ENCODE measurements at places on chromosomes 3 and 15.
A peak's percentile ranks its signal among the peaks of the same experiment; 100 is the strongest.

DNA sequence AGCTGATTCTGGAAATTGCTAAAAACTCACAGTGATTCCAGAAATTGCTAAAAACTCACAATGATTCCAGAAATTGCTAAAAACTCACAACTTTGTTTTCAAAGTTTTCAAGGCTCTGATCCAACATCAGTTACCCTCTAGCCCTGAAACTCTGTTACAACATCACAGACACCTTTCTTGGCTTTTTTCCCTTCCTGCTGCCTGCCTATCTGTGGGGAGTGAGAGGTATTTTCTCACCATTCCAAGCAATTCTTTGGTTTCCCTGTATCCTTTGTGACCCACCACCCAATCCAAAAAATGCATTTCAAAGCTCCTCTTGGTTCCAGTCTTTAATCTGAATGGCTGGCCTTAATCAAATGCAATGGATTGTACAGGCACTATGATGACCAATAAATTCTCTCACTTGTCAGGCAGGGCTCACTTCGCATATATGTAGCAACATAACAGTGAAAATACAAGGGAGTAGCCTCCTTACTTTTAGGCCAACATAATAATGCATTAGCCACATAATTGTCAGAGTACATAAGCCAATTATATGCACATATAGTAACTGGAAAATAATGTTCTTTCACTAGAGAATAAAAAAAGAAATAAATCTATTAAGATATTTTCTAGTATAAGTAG lies 1139.0 kb downstream of the ROBO2 start:
- DNase-seq, result no peak

- DNase-seq, result peak; percentile 33
Observed at GRCh38 chr3:70550723-70551319, 238.4 kb upstream of the MDFIC2 start.

- DNase-seq, result no peak
Observed at GRCh38 chr15:30008156-30008555, 74.6 kb upstream of the GOLGA8J start.

DNA sequence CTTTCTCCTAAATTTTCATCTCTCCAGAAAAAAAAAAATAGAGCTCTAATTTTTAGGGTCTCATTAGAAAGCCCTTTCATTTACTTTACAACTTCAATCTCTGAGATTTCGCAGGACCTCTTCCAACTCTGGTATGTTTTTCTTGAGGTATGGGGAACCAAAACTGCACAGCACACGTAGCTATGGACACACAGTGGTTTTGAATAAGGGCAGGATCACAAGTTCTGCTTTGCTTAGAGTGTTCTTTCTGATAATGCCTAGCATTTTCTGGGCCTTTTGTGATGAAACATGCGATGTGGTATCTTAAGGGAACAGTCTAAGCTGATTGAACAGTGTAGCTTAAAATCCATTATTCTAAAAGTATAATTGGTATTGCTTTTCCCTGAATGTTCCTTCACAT lies 25.3 kb downstream of the ZNF592 start:
- DNase-seq, result no peak

DNA sequence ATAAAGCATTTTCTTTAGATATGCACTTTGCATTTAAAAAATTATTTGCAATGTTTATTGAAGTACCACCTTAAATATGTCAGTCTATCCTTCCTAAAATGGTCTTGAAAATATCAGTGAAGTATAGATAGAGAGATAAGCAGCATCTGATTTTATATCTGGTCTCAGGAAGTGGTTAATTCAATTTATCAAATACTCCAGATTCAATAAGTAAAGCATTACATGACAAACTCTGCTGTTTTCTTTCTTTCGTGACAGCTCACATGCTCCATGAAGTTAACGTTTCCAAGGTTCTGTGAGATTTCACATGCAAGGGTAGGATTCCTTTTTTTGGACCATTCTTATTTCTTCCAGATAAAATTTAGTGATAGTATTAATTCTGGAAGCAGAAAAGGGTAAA lies 775.4 kb upstream of the ROBO1 start:
- DNase-seq, result no peak

GRCh38 chr15:50135031-50135551 lies 16.1 kb upstream of the ATP8B4 start:
- peak; percentile 58 for DNase-seq

DNA sequence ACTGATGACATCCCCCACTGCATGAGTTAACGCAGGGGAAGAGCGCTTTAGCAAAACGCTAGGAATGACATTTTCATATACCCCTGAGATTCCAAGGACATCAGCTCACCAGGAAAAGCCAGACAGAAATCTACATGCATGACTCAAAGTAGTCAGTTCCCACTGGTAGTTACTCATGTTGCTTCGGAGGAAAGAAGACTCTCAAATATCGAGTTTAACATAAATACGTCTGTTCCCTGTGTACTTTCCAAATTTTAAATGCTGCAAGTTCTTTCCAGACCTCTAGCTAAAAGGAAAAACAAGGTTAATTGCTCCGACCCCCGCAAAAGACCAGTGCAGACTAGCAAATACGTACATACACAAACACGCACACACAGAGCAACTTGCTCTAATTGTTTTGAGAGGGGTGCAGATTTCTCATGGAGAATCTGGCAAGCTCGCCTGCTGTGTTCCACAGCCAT lies 115.4 kb upstream of the PRICKLE2 start:
- DNase-seq, result no peak

GRCh38 chr3:130299531-130299930 lies 45.9 kb upstream of the COL6A5 start:
- no peak for DNase-seq

DNA sequence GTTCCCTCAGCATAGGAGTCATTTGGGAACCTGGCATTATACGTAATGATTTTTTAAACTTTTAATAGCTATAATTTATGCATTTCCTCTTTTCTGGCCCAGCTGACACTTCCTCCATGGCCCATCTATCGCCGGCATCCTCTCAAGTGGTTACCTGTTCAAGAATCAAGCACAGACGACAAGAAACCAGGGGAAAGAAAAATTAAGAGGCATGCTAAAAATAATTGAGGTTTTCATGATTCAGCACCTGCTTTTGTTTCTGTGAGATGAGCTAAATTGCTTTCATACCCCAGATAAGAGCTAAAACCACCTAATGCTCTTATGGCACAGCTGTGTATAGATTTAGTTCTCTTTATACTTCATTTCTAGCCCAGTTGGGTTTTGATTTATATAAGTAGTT lies 1.7 kb downstream of the SPCS1 start:
- no peak for DNase-seq

GRCh38 chr3:25654576-25654975 lies 10.1 kb downstream of the TOP2B start:
- DNase-seq, result no peak

DNA sequence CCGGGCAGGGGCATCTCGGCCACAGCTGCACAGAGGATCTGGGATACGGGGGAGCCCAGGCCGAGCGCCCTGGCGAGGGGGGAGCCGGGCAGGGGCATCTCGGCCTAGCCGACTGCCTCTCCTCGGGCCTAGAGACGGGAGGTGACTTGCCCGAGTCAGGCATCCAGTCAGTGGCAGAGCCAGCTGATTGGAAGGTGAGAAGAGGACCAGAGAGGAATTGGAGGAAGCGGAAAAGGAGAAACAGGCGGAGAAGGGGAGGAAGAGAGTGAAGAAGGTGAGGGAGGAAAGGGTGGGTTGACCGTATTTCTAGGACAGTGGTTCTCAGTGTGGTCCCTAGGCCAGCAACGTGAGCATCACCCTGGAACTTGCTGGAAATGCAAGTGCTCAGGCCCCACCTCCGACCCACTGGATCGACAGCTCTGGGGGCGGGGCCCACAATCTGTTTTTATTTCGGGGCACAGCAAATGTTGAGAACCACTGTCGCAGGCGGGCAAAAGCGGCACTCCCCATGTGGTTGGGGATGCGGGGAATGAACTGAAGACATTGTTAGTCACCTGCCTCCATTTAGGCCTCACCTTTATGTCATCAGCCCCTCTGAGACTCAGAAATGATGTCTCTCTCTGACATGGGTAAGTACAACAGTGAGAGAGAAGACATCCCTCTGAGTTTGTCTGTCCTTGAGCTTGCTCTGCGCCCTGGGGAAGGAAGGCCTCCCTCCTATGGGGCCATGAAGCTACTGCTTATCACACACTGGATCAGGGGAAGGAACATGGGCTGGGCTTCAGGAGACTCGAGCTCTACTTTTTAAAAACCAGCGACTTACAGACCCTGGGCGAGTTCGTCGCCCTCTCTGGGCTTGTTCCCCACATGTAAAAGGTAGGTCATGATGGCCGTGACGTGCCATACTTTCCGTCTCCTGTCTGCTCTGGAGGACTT lies 1.0 kb upstream of the MELTF start:
- no peak for DNase-seq

DNA sequence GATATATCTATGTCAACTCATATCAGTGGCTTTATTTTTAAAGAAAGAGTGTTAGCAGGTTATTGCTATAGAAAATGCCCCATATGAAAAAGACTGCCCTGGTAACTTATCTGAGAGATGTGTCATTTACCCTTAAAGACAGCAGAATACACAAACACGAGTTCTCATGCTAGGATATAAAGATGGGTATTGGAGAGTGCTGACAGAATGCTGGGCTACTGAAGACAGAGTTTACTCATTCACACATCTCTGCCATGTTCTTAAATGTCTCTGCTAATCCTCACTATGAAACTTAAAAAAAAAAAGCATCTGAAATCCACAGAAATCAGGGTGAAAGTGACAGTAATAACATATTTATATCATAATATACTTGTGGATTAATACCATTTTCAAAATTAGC lies 126.7 kb downstream of the FOXP1 start:
- no peak for DNase-seq

DNA sequence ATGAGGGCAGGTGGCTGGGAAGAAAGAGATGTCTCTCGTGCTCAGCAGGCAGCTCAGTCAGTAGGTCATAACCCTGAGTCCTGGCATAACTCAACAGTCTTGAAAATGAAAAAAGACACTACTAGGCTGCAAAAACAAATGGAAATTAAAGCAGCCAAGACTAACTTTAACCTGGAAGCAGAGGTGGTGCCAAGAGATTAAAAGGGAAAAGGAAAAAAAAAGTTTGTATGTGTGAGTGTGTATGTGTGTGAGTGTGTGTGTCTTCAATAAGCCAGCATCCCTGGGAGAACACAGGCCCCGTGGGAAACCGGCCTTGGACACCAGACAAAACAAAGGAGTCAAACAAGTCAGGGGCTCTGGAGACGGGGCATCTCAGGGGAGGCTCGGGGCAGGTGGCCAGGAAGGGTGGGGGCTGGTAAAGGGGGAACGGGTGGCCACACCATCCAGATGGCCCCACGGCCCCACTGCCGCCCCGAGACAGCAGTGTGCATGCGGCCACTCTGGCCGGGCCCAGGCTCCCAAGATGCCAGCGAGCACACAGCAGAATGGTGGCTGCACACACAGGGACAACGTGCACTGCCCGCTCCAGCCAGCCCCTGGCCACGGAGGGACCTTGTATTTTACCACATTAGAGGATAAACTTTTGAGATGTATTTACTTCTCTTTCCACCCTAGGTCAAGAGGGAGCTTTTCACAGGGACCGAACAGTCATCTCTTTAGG lies 23.8 kb downstream of the CYFIP1 start:
- DNase-seq, result no peak

DNA sequence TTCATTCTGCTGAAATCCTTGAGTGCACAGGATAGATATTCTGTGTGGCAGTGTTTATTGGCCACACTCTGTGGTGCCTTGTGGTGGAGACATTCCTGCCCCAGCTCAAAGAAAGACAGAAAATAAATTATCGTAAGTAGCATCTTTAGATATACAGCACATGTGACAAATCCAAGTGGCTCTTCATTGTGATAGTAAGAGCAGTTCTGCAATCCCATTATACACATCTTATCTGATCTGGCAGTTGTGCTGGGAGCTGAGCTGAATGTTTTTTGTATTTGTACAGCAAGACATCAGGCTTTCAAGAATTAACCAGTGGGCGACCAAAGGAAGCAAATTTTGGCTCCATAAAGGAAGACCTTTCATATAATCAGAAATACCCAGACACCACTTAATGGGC lies 235.3 kb upstream of the MRPL3 start:
- DNase-seq, result no peak

DNA sequence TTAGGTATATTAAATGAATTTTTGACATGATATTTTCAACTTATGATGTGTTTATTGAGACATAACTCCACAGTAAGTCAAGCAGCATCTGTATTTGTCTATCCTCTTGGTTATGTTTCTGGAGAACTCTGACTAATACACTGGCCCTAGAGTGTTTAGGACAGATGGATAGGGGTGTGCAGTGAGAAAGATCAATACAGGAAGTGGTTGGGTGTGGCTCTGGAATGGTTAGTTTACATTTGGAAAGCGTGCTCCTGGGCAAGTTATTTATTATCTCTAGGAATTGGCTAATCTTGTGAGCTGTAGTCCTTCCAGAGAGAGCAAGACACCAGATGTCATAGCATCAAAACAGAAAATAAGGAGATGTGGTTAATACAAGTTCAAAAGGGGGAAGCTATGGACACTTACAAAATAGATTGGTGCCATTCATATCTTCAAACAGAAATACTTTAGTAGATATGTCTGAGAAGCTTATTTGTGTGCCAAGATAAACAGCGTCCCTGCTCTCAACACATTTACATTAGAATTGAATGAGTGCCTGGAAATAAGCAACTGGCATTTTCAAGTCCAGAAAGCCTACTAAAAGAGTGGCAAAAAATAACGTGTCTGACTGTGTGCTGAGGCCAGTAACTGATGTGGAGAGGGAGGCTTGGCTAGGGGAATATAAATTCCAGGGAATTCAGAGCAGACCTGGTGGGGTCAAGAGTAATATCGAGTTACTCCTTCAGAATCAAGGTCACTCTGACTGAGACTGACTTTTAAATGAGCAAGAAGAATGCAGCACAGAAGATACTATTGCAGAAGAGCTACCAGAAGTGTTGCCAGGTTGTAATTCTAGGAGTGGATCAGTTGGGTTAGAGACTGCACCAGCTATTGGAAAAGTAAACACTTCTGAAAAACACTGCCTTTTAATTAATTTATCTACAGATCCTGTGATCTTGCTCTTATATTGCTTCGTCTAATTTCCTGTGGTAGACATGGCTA lies 33.4 kb upstream of the PLAAT1 start:
- DNase-seq, result no peak

- DNase-seq, result no peak
Observed at GRCh38 chr3:109784285-109784684, 446.9 kb upstream of the DPPA4 start.

DNA sequence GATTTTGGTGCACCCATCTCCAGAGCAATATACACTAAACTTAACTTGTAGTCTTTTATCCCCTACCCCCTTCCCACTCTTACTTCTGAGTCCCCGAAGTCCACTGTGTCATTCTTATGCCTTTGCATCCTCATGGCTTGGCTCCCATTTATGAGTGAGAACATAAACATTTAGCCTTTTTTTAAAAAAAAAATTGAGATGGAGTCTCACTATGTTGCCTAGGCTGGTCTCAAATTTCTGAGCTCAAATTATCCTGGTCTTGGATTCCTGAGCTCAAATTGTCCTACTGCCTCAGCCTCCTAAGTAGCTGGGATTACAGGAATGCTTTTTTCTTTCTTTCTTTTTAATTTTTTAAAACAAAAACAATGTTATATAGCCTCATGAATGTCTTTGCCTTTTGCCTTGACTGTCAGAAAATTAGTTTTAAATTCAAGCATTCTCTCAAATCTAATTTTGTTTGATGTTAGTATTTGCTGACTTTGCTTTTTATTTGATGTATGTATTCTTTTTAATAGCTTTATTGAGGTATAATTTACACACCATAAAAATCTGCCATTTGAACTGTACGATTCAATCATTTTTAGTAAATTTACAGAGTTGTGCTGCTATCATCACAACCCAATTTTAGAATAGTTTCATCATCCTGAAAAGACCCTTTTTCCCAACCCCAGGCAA lies 46.9 kb downstream of the NFKBIZ start:
- no peak for DNase-seq

- DNase-seq, result no peak
Observed at GRCh38 chr15:42144841-42145375, 11.5 kb downstream of the PLA2G4F start.

GRCh38 chr3:162337630-162338029 lies 841.0 kb downstream of the OTOL1 start:
- no peak for DNase-seq

Measured in stimulated activated CD8-positive, alpha-beta memory T cell treated with anti-CD3 and anti-CD28 coated beads, Interleukin-7, amount 100 ng/mL, for 48 hours (primary cell).